ENCODE measurements at places on chromosomes 7 and 10. TPM values are rescaled to one million over a fixed set of nuclear protein-coding genes. Genes with fewer than 3 reads are reported as not detected.

DNA sequence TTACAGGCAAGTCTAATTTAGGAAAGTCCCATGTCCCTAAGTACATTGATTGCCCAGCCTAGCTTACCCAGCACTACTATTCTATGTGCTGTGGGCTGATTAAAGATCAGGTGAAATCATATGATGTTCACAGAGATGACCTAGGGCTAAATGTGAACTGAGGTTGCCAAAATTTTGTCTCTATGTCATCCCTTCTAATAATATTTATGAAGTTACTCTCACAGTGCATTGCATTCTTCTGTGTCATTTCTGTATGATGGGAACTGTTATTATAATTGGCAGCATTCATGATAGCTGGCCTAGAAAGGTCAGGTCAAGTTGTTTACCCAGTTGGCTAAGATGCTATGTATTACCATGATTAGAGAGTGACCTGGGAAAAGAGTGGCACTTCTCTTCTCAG is 2.8 kb upstream of the PDK4 start:
- no peak for DNase-seq

Gene MSS51
- not detected for polyA plus RNA-seq

GRCh38 chr7:111933609-111934008 is 272.6 kb downstream of the DOCK4 start:
- no peak for DNase-seq

- no peak for DNase-seq
These were observed 81.0 kb downstream of the CELF2 start for GRCh38 chr10:11098666-11099065.

GRCh38 chr10:60480865-60481563 is 91.3 kb upstream of the ANK3 start:
- DNase-seq = no peak

- no peak for DNase-seq
These were observed 76.7 kb downstream of the ZEB1 start for GRCh38 chr10:31395695-31396094.

Gene CYP3A4
- not detected for polyA plus RNA-seq

GRCh38 chr7:154867068-154867467 is 135.9 kb downstream of the PAXIP1 start:
- DNase-seq = no peak

- DNase-seq = no peak
These were observed 104.1 kb downstream of the ZNF467 start for GRCh38 chr7:149669121-149669818.

Gene AKR1C3
- 0.58 TPM for polyA plus RNA-seq
